ENCODE measurements at places on chromosomes 3 and 15.

DNA sequence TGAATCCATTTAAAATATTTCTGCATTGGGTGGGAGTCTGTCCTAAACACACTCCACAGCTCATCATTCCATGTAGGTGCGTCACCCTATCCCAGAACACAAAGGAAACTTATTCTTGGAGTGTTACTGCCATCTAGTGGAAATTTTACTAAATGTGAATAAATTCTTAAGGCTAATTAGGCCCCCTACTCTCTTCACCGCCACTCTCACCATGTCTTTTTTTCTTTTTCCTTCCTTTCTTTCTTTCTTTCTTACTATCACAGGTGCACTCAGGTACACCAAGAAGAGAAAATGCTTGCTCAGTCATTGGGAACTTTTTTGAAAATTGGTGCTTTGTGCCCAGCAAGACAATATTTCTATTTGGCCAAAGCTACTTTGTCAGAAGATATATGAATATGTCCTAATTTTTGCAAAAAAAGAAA is 26.4 kb upstream of the ATP8B4 start:
- DNase-seq, result no peak

- DNase-seq, result no peak
Observed at GRCh38 chr15:56817321-56818080, 84.2 kb upstream of the ZNF280D start.

GRCh38 chr3:61682671-61683548 is 121.5 kb downstream of the PTPRG start:
- DNase-seq, result no peak

DNA sequence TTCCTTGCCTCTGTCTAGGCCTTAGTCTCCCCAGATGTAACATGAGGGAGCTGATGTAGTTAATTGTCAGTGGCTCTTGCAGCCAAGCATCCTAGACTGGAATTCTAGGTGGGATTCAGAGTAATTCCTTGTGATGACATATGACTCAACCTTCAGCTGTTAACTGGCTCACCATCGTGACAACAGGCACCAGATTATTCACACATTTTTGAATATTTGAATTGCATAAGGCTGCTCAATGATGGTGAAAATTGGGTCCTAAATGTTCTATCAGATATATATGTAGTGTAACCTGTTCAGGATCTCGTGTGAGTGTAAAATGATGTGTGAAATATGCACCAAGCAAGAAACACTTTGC is 405.1 kb downstream of the LPP start:
- no peak for DNase-seq

DNA sequence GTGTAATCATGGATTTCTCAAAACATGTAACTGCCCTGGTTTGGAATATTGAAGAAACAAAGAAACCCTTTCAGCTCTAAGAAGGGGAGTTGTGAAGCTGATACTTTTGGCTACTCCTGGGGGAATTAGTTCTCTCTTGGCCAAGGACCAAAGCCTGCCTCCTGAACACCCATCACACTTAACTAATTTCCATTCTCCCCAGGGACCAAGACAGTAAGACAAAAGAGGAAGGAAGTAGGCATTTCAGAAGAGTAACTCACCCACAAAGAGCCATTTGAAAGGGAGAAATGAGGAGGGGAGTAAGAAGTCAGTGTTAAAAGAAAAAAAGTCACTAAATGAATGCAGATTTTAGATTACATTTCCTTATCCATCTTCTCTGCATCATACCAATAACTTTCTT is 328.0 kb upstream of the SOX2 start:
- no peak for DNase-seq

GRCh38 chr3:193732391-193732790 is 139.4 kb downstream of the OPA1 start:
- DNase-seq, result no peak

DNA sequence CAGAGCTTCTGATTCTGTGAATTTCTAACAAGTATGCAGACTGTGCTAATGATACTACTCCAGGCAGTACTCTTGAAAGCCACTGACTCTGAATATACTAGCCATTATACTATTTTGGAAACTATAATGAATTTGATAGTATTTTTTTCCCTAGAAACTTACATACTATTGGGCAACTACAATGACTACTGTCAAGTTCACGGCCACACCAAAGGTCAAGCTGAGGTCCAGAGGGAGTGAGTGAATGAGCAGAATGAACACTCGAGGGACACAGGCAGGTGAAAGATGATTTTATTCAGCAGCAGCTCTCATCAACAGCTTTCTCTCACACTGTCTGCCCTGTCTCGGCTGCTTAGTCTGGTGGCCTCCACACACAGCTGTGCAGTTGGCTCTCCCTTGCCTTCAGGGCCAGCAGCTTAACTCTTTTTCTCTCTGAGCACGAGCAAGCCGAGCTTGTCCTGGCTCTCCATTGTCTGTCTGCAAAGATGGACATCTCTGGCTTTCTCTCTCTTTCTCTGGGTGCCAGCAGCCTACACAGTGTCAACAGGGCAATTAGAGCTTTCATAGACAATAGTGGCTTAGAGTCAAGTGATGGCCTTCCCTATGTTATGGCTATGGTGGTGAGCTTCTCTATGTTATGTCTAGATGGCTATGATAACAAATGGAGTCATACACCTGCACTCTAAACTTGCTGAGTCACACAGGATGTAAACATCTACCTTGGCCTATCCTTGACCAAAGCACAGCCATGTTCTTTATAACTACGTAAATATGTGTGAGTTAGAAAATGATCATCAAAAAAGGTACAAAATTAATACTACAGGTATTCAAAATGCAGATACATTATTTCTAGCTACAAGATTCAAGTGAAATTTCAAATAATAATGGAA is 362.4 kb downstream of the CGGBP1 start:
- no peak for DNase-seq

- DNase-seq, result no peak
Observed at GRCh38 chr3:111781561-111782446, 77.3 kb upstream of the PHLDB2 start.

GRCh38 chr3:141302364-141303141 is 65.8 kb upstream of the ZBTB38 start:
- DNase-seq, result no peak

DNA sequence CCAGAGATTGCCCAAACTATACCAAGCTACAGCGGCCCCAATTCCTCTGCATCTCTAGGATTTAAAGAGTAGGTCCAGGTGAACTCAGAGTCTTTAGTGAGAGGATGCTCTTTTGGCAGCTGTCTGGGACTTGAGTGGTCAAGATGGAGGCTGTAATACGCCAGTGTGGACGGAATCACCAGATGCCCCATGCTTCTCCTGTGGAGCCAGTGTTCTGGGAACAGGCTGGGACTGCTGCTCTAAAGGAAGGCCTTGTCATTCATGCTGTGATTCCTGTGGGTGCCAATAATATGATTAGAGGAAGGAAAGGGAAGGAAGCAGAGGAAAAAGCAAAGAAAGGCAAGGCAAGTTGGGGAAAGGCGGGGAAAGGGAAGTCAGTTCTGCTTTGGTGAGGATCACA is 17.4 kb upstream of the NOX5 start:
- no peak for DNase-seq

- DNase-seq, result no peak
Observed at GRCh38 chr3:122826278-122826677, 31.4 kb downstream of the SLC49A4 start.

GRCh38 chr3:156353563-156353962 is 201.4 kb downstream of the SSR3 start:
- no peak for DNase-seq

- DNase-seq, result no peak
Observed at GRCh38 chr15:26929588-26929987, 41.4 kb upstream of the GABRG3 start.

DNA sequence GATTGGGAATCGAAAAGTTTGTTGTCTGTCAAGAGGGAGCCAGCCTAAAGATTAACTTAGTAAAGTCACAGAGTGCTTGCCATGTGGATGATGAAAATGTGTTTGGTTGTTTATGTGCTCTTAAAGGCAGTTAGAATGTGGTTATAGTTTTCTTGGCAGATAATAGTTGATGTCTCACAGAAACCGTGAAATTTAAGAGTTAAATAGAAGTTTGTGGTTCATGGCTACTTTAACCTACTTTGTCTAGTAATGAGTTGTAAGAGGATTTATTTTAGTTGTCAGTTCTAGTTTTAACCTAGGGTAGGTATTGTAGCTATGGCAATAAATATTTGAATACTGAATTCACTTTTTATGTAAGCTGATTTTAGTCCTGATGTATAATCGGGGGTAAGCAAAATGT is 36.4 kb upstream of the EIF3J start:
- no peak for DNase-seq

- no peak for DNase-seq
Observed at GRCh38 chr3:152843955-152844354, 9.0 kb downstream of the P2RY1 start.

DNA sequence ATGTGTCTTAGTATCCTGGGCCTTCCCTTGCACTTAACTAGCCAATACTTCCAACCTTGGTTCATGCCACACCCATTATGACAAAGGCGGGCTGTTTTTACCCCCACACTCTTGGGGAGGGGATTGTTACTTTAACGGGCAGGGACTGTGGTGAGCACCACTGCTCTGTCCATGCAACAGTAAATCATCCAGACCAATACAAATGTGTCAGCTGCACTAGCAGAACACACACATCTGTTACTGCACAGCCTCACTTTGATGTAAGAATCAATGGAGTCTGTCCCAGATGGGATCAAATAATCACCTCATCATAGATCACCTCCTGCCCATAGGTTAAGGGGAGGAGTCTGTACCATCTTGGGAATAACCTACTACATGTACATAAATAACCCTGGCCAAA is 58.1 kb downstream of the NPAP1 start:
- DNase-seq, result no peak

DNA sequence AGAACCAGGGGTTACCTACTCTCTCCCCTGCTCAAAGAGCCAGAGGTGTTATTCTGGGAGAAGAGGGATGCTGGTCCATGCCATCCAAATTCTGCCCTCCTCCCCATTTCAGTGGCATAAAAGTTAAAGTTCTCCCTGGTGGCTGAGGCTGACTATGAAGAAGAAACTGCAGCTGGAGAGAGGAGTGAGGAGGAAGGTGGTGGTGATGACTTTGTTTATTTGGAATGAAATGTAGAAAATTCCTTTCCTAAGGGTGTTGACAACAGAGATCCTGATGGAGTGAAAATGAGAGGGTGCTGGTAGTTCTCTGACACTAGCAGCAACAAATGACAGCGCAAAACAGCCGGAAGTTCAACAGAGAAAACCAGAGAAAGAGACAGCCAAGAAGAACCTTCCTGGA is 100.4 kb downstream of the PCCB start:
- DNase-seq, result no peak

DNA sequence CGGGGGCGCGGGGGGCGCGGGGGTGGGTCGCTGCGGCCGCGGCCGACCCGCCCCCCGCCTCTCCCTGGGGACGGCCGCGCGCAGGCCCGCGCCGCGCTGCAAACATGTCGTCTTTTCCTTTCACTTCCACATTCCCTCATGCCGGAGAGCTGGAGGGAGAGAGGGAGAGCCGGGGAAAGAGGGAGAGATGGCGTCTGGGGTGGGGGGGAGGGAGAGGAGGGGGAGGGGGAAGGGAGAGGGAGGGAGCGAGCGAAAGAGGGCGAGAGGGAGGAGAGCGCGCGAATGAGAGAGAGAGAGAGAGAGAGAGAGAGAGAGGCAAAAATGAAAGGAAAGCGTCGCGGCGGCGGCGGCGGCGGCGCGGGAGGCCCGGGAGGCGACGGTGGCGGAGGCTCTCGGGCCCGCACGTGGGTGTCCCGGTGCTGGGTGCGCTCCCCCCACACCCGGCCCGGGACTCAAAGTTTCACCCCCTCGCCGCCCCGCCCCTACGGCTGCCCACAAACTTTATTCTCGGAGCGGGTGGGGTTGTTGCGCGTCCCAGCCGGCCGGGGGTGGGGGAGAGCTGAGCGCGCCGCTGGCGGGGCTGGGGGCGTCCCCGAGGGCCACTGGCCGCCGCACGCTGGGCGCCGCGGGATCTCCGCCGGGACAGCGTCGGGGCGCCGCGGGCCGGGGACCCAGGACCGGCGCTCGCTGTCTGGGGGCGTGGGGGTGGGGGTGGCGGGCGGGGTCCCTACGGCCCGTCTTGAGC is 731 bp downstream of the ZNF710 start:
- peak; percentile 72 for DNase-seq

GRCh38 chr3:87462228-87462627 is 185.8 kb upstream of the POU1F1 start:
- DNase-seq, result no peak

DNA sequence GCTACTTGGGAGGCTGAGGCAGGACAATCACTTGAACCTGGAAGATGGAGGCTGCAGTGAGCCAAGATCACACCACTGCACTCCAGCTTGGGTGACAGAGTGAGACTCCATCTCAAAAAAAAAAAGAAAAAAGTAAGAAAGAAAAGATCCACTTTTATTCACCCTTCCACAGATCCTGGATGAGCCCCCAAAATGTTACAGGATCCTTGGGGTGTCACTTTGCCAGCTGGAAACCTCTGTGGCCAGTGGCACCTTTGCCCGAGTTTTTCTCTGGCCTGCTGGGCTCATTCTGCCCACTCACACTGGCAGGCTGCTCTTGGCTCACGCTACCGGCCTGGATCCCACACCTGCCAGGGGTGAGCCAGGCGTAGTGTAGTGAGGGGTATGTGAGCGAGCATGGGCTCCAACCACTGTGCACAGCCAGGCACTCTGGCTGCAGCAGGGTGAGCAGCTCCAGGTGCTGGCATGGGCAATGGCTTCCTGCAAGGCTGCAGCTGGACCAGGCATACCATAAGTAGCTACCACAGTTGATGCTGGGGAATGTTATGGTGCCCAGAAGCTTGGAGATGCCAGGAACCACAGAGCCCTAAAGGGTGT is 57.8 kb upstream of the C15orf39 start:
- DNase-seq, result no peak

GRCh38 chr3:98733053-98733811 is 29.9 kb upstream of the ST3GAL6 start:
- peak; percentile 5 for DNase-seq

DNA sequence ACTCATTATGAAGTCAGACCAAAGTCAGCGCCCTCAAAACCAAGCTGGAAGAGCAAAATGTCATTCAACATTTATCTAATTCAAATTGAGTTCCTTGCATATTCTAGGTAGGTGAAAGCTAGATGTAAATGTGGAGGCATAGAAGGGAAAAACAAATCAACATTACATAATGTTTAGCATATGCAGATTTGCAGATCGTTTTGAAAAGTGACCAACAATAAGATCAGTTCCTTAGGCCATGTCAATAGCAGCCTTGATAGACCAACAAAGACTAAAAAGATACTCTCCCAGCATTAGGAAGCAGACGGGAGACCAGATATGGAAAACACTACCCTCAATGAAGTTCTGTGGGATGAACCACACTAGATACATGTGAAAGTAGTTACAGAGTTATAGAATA is 83.0 kb downstream of the PLD1 start:
- no peak for DNase-seq

DNA sequence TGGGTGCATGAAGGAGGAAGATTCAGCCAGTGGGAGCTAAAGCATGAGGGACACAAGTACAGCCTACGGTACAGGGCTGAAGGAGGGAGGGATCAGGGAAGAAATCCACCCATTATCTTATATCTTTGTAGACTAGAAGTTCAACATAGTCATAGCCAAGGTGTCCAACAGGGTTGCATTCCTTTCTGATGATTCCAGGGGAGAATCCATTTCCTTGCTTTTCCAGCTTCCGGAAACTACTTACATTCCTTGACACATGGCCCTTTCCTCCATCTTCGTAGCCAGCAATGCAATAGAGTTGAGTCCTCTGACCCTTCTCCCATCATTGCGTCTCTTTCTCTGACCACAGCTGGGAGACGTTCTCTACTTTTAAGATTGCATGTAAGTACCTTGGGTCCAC is 471.0 kb upstream of the SEMA6D start:
- no peak for DNase-seq

GRCh38 chr3:143856252-143856970 is 8.1 kb upstream of the SLC9A9 start:
- DNase-seq, result no peak
